ENCODE measurements at places on chromosomes 13 and 19. TPM values are rescaled to one million over a fixed set of nuclear protein-coding genes. Genes with fewer than 3 reads are reported as not detected.

The CD37 gene
- total RNA-seq: 8.2 TPM

DNA sequence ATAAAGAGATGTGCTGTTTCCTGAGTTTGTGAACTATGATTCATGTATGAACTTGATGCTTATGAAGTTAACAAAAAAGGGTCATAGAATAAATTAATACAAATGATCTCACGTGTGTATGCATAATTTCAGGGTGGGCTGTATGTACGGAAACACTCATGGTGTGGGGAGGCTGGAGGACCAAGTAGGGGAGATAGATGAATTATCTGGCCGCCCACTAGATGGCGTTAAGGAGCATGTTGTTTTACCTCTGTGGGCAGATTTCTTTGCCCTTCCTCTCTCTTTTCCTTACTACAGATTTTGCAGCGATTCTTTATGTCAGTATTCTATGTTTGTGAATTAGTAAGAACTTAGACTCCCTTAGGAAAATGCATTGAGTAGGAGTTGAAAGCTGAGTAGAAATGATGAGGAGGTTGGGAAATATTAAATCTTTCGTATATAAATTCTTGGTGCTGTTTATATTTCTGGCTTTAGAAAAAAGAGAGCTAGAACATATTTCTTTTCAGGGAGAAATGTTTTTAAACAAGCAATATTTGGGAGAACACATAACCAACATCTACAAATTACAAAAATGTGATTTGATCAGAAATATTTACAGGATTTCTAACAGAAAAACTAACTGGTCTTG lies 47.4 kb upstream of the TMTC4 start:
- DNase-seq: no peak

DNA sequence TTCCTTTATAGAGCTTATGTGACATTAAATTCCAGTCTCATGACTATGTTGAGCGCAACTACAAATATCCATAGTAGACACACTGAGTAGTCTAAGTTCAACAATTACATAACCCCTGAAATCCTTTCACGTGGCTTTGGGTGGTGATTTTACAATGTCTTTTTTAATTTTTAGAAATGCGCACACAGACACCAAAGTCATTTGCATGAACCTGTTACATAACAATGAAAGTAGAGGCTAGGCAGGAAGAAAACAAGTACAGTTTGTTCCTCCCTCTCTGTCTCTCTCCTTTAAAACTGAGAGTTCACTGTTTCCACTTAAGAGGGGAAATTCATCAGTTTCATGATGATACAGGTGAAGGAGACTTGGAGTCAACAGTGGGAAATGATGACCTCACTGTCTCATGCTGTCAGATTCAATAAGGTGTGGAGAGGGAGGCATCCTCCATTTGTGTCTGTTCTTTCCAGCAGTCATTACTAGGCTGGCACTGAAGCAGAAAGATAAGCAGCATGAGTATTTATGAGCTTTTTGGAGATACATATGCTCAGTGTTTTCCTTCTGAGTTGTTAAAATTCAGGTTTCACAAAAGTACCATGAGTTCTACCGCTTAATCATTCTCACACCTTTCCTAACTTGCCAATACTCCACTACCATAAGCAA lies 201.8 kb downstream of the LHFPL6 start:
- no peak for DNase-seq

The OR7C1 gene
- 0.20 TPM for total RNA-seq

DNA sequence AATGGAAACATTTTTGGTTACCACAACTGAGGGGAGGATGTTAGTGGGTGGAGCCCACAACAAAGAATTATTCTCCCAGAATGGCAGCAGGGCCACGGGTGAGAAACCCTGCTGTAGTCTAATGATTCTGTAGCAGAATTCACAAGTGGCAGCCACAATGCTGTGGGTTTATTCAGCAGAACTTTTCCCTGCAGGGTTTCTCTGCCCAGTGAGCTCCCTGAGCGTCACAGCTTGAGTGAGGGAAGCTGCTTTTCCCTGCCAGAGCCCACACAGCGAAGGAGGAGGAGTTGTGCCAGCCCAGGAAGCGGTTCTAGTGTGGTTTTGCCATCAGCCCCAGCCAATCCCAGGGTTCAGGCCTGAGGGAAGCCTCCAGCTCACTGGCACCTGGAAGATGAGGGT lies 4.4 kb downstream of the ATP12A start:
- no peak for DNase-seq

DNA sequence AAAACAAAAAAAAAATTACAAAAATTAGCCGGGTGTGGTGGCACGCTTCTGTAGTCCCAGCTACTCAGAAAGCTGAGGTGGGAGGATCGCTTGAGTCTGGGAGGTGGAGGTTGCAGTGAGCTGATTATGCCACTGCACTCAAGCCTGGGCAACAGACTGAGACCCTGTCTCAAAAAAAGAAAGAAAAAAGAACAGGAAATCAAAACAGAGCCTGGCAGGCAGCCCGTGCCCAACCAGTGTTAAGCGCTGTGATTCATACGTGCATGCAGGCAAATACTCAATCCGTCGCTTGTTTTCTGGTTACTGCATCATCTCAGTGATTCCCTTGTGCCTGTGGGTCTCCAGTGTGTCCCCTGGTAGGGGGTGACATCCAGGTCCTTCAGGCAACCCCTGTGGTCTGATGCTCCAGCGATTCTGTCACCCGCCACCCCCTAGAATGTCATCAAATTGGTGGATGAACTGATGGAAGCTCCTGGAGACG lies 18.1 kb downstream of the DDX39A start:
- DNase-seq: no peak

The ABHD13 gene
- total RNA-seq: 10.6 TPM

The TLE2 gene
- 10.9 TPM for total RNA-seq

GRCh38 chr19:46591870-46592269 lies 9.3 kb upstream of the CALM3 start:
- no peak for DNase-seq

GRCh38 chr13:64446372-64446771 lies 2783.8 kb downstream of the PCDH9 start:
- no peak for DNase-seq

GRCh38 chr13:49997955-49998354 lies 1.1 kb downstream of the TRIM13 start:
- no peak for DNase-seq

DNA sequence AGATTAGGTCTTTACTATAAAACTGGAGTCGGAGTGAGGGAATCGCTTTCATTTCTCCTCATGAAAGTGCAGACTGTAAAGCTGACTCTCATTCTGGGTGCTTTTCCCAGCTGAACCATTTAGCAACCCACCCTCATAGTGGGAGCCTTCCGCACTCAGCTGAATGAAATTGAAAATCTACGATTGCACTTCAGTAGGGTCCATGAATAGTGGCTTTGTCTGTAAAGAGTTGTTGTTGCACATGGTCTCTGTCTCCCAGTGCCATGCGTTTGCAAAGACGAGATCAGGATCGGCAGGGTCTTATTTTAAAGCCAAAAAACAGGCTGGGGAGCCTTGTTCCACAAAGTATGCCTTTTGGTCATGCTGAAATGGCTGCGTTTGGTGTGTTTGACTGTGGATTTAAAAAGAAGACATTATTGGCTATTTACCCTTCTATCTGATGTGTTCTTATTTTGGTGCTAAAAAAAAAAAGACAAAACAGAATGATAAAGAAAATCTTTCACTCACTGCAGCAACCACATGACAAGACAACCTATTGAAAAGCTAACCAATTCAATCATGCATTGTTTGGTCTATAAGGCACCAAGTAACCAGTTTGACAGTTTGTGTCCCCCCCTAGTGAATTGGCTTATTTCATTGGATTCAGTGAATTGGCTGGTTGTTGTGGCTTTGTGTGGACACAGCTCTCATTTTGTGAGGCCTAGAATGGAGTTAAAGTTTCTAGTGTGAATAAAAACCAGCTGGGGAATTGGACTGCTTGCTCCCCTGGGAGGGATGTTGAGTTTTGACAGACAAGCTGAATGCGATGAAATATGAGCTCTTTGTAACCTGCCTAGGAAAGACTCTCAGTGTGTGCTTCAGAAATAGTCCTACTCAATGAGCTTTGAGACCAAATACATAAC lies 65.6 kb downstream of the ARHGAP35 start:
- no peak for DNase-seq

DNA sequence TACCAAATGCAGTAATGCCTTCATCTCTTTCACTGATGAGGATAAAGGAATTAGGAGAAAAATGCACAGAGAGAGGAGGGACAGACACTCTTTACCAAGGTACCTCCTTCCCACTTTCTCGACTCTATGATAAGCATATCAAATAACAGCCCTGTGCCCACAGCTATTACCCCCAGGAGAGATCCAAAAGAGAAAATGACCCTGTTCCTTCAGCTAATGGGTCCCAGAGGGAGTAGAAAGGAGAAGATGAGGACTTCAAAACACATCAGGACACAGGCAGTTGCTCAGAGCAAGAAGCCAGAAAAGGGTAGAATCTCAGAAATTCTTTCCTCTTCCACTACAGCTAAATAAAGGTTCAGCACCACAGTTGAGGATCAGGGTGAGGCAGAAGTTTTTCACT lies 80.6 kb downstream of the ABCC4 start:
- no peak for DNase-seq

GRCh38 chr19:50928831-50929230 lies 17.6 kb upstream of the KLK4 start:
- no peak for DNase-seq

- DNase-seq: no peak
Measured at GRCh38 chr13:94783489-94783888, 71.1 kb upstream of the SOX21 start.

DNA sequence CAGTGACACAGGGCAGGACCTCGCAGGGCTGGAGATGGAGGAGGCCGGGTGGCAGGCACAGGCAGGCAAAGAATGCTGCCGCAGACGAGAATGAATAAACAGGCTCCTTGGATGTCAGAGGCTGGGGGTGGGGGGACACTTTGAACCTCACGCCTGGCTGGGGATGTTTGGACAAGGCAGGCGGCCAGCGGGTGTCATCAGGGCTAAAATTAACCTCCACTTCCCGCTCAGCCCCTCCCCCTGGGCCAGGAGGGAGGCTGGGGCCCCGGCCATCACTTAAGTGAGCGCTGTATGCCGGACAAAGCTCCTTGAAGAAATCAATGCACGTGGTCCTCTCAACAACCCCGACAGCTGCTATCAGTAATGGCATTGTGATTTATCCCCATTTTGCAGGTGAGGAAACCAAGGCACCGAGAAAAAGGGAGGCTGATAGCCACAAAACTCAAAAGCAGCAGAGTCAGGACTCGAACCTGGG lies 10.3 kb upstream of the FUT5 start:
- no peak for DNase-seq

DNA sequence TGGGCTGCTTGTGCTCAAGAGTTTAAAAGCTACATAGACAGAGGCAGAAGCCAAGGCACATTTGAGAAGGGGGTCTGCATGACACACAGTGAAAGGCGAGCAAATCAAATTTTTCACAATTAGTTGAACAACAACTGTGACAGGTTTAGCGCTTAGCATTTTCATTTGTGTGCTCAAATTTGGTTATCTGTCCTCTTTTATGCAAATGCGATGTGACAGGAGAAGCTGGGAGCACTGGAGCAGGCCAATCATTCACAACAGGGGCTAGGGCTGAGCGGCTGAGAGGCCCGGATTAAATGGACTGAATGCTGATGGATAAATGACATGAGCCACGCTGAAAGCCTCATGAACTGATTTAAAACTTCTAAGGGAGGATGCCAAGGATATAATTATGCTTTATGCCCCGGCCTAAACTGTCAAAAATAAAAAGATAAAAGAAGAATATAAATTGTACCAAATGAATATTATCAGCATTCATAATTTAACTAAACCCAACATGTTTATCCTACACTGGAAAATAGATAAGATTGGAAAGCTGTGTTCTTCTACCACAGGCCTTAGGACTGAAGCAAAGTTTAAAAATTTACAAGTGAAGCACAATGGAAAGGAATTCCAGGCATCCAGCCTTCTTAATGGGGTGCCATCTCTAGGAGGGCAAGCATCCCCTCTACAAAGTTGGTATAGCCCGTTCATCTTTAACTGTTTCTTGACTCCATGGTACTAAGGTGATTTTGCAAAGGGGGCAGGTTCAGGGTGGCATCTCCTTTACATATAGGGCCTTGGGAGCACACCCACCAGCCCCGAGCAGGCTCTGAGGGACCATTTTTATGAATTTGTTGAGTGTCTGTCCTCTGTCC lies 117.9 kb downstream of the RBM26 start:
- DNase-seq: no peak

DNA sequence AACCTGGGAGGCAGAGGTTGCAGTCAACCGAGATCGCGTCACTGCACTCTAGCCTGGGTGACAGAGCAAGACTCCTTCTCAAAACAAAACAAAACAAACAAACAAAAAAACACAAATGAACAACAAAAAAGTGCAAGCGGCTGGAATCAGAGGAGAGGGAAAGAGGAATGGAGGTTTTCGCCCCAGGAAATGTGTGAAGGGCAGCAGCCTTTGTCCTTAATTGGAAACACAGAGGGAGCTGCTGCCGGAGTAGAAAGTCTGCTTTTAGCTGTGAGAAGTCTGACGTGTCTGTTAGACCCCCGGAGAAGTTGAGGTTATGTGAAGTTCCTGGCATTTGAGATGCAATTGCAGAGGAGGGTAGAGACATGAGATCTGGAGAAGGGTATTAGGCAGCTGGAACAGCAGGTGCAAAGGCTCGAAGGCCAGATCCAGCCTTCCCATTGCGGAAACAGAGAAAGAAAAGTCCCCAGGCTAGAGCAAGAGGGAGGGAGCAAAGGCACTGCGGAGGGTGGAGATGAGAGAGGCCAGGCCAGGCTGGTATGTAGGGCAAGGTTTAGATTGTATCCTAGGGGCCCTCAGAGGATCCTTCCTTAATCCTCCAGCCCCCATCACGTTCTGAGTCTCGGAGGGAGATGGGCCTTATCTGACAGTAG lies 473 bp downstream of the TMIGD2 start:
- DNase-seq: no peak

- DNase-seq: no peak
Measured at GRCh38 chr13:99303863-99304521, 3.2 kb downstream of the GPR183 start.

DNA sequence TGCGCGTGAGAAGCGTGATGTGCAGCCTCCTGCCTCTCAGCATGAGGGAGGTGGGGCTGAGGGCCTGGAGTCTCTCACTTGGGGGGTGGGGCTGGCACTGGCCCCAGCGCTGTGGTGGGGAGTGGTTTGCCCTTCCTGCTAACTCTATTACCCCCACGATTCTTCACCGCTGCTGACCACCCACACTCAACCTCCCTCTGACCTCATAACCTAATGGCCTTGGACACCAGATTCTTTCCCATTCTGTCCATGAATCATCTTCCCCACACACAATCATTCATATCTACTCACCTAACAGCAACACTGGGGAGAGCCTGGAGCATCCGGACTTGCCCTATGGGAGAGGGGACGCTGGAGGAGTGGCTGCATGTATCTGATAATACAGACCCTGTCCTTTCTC lies 8.7 kb downstream of the CD177 start:
- DNase-seq: no peak

The DZIP1 gene
- total RNA-seq: 16.1 TPM

The FAM124A gene
- 0.69 TPM for total RNA-seq

- no peak for DNase-seq
Measured at GRCh38 chr13:111393221-111393790, 72.9 kb downstream of the TEX29 start.

DNA sequence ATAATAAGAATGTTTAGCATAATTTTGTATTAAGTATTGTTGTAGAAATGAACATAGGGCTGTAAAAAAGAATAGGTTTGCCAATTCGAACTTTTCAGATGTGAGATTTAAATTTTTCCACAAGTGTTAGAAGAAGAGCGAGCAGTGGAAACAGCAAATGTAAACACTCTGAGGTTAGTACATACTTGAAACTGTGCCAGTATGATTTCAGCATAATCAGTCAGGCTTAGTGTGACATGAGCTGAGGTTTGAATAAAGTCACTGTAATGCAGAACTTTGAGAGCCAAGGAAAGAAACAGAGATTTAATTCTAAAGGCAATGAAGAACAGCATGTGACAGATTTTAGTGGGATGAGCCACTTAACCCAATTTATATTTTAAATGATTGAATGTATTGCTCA lies 2166.4 kb downstream of the PCDH9 start:
- peak; percentile 59 for DNase-seq

GRCh38 chr13:113457510-113457909 lies 4.2 kb upstream of the ADPRHL1 start:
- DNase-seq: no peak

Measured in skin of body (tissue), 3 donors.